ENCODE measurements at places on chromosomes 2 and 18.

DNA sequence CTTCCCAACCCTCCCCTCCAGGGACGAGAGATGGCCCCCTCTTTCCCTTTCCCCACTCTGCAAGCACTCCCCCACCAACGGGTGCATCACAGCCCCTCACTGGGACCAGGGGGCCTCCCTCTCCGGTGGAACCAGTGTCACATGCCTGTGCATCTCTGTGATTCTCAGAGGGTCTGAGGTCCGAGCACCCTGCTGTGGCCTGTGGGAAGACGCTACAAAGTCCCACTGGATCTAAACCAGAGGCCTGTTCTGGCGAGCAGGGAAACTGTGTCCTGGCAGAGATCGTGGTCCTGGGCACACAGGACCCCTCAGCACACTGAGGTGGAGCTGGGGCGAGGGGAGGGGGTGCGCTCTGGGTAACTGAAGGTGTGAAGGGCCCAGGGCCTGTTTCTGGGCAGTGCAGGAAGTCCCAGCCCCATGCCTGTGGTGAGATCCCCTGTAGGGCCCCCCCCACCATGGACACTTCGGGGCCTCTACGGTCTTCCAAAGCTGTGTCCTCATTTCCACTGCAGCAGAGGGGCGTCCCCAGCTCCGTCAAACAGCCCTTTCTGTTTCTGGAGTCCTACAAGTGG lies 8.0 kb downstream of the SNORC start:
- DNase-seq: no peak

- no peak for DNase-seq
Observed at GRCh38 chr2:22826703-22827102, 558.3 kb upstream of the KLHL29 start.

DNA sequence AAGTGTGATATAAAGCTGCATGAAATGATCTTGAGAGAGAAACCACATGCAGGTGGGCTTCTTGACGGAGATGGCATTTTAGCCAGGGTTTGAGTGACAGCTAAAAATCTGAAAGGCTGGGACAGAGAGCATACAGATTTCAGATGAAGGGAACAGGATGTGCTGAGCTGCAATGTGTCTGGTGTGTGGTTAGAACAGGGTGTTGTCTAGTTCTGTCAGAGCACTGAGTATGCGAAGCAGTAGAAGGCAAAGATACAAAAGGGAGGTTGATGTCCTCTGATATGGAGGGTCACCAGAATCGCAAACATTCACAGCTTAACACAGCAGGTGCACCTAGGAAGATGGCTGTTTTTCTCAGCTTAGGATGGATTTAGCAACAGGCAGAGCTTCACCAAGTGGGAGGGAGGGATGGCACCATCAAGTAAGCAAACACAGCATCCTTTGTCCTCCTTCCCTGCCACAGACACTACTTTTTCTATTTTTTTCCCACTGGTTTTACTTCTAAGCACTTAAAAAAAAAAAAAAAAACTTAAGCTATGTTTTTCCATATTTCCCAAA lies 182.5 kb downstream of the TMX3 start:
- DNase-seq: no peak

DNA sequence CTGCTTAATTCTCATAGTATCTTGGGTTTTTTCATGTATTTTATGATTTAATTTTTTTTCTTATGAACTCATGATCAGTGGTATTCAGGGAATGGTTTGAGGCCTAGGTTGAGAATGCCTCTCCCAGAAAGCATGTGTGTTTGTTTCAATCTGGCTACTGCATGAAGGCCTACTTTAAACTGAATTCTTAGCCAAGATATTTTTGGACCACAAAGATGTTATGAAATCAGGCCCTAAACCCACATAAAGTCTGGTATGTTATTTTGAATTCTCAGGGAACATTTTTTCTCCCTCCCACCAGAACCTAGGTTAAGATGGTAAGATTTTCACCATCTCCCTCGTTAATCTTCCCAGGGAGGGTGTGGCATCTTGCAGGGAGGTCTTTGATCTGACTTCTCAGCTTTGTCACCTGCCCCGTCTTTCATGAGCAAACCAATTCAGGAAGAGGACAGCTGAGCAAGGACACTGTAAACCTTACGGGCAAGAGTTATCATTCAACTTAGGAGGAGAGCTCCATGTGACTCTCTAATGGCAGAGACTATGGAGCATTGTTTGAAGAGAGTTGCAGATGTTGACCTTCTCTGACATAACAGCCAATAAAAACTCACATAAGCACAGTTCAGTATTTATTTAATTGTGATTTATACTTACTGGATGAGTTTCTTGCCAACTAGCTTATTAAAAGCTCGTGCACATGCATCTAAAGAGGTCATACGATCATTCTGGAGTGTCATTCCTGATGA lies 21.3 kb upstream of the ACKR3 start:
- DNase-seq: no peak

- DNase-seq: peak; percentile 23
Observed at GRCh38 chr2:8003462-8004075, 678.3 kb upstream of the ID2 start.

Measured in hematopoietic multipotent progenitor cell treated with erythropoietin and hydrocortisone succinate and interleukin-3 and kit ligand, for 17 days (in vitro differentiated cells).